ENCODE measurements at places on chromosomes 13 and 19.

DNA sequence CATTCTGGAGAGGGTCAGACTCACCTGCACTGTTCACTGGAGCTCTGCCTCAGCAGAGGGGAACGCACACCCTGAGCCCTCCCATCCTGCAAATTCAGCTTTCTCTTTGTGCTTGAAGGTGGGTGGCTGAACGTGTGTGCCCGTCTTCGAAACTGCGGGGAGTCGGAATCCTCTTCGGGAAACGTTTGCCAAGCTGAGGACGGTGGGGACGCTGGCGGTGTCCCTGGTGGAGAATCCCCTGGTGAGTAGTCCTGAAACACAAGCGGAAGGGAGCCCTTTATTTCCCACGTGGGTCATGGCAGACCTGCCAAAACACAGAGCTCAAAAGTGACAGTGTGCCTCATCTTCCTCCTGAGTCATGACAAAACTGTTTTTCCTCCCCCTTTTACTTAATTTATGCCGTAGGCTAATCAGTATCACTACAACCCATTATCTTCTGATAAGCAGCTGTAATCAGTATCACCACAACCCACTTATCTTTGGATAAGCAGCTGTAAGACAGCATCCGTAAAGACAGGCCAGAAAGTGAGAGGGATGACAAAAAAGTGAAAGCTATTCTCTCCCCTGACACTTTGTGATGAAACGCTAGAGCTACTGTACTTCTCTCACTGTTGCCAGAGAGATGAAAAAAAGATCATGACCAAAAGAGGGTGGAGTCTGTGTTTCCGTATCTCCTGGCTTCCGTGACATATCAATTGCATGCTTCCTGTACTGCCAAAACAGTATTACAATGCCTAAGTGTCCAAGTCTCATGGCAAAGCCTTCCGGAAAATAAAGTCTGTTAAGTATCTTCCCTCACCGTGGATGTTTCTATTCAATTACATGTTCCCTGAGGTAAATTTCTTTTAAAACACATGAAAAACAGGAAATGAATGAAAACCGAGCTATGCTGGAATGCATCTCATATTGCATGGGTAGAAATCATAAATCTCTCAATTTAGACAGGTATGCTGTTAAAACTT lies 155.5 kb downstream of the TBC1D4 start:
- DNase-seq, result peak; percentile 20

GRCh38 chr13:40302351-40302750 lies 364.1 kb downstream of the FOXO1 start:
- DNase-seq, result no peak

DNA sequence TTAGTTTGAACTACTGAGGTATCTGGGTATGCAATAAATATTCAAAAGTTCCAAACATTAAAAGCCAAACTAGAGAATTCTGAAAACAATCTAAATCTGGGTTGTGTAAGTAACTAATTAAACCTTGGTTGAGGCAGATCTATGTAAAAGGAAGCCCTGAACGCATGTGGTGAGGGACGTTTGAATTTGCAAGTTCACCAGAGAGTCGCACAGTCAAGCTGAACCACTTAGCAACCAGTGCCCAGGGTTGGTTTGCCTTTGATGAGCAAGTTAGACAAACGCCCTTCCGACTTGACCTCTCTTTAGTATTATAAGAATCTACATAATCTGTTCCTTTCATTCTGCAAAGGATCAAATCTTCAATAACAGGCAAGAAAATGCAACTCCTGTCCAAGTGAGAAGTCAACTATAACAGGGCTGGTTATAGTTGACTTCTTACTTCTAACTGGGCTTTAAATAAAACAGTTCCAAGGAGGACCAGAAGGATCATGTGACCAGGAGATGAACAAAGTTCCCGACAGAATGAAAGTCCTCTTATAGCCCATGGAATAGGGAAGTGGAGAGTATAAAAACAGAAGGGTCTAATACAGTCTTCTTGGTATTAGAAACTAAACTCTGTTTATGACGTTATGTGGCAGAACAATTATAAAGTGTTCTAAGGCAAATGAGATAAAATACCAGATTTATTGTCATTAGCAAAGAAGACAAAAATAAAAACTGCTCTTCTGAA lies 40.6 kb downstream of the PHF11 start:
- no peak for DNase-seq

DNA sequence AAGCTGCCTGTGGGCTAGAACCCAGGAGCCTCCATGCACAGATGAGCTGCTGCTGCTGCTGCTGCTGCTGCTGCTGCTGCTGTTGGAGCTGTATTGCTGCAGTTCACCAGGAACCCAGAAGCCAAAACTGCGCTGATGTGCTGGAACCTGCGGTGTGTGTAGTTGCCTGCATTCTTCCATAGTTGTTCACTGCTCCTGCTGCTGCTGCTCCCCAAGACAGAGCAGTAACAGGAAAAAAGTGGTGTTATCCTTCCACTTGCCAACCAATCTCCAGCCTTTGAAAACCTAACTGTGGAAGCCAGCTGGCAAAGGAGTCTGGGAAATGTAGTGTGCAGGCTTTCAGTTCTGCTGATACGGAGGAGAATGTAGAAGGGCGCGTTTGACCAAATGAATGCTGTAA lies 37.9 kb downstream of the ARHGAP35 start:
- DNase-seq, result no peak

- no peak for DNase-seq
Observed at GRCh38 chr19:5494773-5495172, 39.6 kb downstream of the ZNRF4 start.

DNA sequence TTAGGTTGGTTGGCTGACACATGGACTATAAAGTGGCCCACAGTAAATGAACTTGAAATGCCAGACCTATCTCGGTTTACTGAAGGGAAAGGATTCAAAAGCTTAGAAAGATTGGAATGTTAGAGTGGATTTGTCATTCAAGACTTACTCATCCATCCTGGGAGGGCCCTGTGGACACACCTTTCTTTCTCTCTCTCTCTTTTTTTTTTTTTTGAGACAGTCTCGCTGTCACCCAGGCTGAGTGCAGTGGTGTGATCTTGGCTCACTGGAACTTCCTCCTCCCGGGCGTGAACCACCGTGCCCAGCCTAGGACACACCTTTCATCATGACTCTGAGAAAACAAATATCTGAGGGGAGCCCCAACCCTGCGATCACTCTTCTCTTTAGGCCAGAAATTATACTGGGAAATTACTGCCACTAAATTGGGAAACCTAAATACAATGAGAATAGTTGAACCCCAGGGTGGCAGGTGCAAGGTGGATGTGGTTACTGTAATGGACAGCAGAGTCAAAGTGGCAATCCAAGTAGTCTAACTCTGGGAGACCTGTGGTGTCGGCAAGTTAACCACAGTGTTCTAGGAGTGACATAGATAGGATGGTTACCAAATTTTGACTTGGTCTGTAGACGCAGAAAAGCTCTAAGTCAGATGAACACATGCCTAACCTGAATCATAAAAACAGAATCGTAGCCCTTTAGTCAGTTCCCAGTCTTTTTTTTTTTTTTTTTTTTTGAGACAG lies 47.1 kb upstream of the ZMYM5 start:
- DNase-seq, result no peak

DNA sequence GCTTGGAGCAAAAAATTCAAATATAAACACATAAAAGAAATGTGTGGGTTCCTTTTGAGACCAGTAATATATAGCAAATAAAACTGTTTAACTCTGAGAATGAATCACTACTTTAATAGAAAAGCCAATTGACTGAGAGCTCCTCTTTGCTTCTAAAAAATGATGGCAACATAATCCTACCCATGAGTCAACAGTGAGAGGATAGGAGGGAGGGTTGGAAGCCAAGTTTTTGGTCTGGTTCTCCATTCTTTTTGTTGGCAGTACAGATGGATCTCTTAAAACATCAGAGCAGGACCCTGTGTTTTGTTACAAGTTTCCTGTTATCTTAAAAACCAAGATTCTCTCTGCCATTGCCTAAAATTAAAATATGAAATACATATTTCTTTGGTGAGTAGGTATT lies 50.0 kb upstream of the POSTN start:
- no peak for DNase-seq

DNA sequence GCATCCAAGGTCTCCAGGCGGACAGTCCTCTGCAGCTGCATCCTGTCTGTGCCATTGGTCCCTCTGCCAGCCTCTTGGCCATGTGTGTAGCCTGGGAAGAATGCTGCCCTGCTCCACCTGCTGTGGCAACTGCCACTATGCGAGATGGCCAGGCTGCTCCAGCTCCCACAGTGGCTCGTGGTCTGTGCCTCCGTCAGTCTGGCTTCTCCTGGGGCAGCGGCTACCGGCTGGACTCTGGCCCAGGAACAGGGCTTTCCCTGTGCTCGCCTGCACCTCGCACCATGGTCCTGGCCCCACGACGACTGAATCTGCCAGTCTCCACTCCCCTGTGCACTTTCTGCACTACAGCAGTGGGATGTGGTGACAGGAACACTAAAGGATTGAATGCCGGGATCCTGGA lies 26.7 kb upstream of the FFAR2 start:
- DNase-seq, result no peak
